Activated T-helper 17 cell treated with anti-CD3 and anti-CD28 coated beads, Interleukin-2, amount 50 U/mL, for 72 hours (primary cell): ENCODE measurements at places on chromosomes 3 and 15.

DNA sequence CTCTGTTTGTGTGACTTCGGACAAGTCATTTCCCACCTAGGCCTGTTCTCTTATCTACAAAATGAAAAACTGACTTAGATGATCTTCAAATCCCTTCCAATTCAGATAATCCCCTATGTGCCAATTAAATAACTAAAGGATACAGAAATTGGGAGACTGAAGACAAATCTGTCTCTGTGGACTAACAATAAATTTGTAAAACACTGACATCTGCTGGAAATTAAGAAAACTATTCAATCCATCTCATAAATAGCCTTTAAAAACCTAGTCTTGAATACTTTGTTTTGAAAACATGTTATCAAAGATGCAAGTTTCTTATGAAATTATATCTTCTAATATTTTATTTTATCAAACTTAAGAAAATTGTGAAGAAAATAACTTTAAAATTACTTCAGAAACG lies 38.3 kb downstream of the MTHFS start:
- no peak for ATAC-seq

DNA sequence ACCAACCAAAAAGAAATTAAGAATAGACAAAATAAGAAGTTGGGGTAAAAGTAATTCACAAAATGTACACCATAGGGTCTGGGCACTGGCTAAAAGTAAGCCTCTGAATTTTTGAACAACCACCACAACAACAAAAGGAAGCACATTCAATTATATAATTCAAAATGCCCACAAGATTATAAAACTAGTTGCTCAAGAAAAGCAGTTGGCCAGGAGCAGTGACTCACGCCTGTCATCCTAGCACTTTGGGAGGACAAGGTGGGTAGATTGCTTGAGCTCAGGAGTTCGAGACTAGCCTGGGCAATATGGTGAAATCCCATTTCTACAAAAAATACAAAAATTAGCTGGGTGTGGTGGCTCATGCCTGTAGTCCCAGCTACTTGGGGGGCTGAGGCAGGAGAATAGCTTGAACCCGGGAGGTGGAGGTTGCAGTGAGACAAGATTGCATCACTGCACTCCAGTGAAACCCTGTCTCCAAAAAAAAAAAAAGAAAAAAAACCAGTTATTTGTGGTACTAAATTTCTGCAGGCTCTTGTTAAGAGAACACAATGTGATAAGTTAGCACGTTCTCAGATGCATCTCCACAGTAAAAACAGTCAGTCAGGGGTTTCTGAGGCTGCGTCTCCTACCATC lies 6.6 kb upstream of the ATP11B start:
- no peak for ATAC-seq

DNA sequence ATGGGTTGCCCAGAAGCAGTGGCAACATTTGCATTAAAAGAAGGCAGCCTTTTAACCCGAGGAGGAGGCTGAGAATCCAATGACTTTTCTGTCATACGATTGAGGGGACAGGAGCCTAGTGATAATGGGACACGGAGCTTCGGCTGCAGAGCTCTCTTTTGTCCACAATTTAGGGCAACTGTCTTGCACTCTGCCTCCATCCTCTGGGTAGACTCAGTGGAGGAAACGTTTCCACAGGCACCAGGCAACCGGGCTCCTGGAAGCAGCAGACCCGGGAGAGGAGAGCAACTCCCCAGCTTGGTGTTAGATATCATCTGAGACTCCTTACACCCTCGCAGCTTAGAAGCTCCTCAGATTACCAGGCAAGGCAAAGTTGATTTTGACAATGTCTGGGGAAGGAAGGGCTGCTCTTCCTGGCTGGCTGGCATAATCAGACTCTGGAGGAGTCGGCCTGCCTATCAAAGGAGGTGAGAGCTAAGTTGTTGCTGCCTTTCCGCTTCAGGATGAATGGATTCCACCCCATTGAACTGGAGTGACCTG lies 43.5 kb upstream of the RNU6-1 start:
- ATAC-seq, result no peak

GRCh38 chr3:23174426-23175039 lies 28.6 kb upstream of the UBE2E2 start:
- ATAC-seq, result no peak

DNA sequence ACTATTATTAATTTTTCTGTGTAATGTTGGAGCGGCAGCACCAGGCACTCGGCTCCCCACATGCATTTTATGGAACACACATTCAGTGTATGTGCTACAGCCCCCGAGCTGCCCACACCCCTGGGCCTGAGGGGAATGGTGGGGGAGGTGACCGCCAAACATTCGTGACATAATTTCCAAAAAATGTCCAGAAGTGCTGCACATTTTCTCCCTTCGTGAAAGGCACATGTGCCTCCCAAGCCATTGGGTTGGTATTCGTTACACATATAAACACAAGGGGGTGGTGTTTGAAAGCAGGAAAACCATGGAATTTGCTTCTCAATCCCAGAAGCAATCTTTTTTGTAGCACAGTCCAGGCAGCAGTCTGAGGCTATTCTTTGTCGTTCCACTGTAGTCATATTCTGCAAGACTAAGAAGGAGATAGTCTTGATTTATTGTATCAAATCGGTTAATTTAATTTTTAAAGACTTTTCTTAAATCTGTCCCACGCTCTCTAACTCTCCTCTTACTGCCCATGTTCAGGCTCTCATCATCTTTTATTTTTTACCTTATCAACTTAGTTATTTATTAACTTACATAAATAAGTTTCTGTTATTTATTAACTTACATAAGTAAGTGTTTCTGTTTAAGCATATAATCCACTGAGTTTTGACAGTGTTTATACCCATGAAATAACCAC lies 39.2 kb upstream of the POLR2M start:
- no peak for ATAC-seq

GRCh38 chr3:168091941-168092340 lies 3.8 kb downstream of the GOLIM4 start:
- ATAC-seq, result no peak

DNA sequence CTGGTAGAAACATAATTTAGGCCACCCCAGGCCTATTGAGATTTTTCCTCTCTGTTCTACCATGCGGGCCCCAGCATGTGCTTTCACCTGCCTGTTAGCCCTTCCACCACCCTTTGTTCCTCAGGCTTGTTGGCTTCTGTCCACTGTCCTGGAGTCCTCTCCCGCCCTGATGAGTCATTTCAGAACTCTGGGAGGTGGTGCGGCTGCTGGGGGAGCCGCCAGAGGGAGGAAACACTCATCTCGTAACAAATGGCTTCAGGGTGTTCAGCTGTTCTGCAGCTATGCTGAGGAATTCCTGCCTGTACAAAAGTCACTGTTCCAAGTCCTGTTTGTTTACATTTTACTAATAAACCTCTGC lies 36.3 kb downstream of the LRTM1 start:
- ATAC-seq, result no peak

GRCh38 chr3:18194431-18194830 lies 230.7 kb downstream of the SATB1 start:
- ATAC-seq, result no peak

DNA sequence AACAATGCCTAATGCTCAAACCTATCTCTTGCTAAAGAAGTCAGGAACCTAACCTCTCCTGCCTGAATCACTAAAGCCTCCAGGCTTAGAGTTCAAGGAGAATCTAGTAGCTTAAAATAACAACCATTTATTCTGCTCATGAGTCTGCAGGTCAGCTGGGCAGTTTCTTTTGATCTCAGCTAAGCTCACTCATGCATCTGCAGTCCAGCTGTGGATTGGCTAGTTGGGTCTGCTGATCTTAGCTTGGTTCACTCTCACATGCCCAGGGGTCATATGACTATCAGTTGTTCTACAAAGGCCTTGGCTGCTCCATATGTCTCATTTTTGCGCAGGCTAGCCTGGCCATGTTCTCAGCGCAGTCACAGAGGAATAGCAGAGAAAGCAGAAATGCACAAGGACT lies 109.2 kb upstream of the STT3B start:
- ATAC-seq, result no peak

- no peak for ATAC-seq
Observed at GRCh38 chr3:111385971-111386495, 156.0 kb upstream of the CD96 start.

DNA sequence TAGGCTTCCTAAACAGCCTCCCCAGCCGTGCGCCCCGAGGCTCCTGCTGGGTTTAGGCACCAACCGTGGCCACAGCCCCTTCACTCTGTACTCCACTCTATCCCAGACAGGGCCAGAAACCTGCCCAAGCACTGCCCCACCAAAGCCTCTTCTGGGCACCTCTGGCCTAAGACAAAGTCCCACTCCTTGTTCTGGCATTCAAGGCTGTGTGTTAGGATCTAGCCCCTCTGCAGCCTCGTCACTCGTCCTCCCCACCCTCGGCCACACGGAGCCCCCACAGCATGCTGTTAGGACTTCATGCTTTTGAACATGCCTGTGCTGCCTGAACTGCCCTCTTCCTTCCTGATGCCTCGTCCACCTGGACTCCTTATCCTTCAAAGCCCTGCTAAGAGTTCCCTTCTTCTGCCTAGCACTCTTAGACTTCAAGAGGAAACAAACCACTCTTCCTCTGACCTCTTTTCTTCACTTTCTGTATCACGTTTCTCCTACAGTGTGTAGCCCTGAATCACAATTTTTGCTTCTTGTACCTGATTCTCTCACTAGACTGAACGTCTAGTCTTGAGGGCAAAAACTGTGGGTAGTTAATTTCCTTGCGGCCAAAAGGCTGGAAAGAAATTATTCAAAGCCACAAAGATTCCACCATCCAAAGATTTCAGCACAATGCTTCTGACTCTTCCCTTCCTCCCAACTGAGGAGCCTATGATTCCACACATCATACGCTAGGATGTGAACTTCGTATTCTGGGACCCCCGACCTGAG lies 28.6 kb downstream of the WNT7A start:
- ATAC-seq, result no peak

- ATAC-seq, result no peak
Observed at GRCh38 chr3:141368925-141369794, 856 bp downstream of the ZBTB38 start.

DNA sequence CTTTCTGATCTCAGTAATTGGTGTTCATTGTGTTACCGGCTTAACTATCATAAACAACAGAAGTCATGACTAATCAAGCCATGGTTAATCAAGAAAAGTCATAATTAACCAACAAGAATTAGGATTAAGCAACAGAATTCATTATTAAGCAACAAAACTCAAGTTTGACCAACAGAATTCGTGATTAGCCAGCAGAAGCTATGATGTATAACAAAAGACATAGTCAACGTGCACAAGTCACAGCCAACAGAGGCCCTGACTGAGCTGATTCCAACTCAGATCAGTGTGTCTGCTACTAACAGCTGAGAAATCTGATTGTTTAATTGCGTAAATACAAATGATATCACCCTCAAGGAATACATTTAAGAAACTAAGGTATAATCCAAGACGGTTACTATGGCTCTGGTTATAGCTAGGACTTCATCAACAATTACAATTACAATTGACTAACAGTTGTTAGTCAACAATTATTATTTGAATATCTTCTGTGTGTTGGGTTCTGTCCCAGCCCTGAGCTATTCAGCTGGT lies 67.7 kb downstream of the RARB start:
- no peak for ATAC-seq

DNA sequence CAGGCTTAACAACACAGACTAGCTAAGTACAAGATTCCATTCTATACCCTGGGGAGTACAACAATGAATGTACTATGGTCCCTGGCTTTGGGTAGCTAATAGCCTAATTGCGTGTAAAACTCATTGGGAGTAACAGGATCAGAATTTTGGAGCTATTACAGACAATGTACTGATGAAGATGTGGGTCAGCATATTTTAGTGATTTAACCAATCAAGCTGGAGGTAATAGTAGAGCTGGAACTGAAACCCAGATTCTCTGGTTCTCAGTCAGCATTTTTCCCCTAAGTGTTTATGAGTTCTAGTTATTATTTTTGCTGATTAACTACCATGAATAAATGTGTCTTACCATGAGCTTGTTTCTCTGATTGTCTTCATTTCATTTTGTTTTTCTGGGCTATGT lies 578.7 kb downstream of the NLGN1 start:
- no peak for ATAC-seq

DNA sequence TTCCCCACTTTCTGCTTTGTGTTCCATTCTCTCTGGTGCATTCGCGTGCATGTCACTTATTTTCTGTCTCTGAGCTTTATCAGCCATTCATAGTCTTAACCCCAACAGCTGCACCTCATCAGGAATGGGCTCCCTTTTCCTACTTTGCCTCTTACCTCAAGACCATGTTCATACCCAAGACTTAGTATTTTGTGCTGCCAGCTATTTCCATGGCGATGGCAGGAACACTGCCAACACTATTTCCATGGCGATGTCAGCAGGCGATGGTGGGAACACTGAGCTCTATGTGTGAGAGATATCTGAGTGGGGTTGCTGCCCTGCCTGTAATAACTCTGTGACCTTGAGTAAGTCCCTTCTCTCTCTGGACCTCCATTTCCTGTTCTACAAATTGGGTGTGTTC lies 5.5 kb downstream of the ZNF35 start:
- ATAC-seq, result no peak

GRCh38 chr15:84112025-84112424 lies 123.5 kb upstream of the GOLGA6L4 start:
- no peak for ATAC-seq

- peak; percentile 45 for ATAC-seq
Observed at GRCh38 chr3:123318374-123318773, 116.6 kb downstream of the SEC22A start.

DNA sequence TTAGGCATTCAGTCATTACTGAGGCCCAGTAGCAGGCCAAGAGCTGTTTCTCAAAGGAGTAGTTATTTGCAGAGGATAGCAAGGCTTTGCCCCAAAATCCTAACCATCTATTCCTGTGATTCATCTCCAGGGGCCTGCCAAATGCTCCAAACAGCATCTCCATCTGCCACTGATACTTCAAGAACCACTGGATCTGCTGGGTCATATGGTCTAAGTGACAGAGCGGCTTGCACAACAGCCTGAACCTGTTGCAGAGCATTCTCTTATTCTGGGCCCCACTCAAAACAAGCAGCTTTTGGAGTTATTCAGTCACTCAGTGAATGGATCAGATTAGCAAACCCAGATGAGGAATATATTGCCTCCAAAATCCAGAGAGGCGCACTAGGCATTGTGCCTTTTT lies 68.8 kb upstream of the ALDH1A3 start:
- ATAC-seq, result no peak

DNA sequence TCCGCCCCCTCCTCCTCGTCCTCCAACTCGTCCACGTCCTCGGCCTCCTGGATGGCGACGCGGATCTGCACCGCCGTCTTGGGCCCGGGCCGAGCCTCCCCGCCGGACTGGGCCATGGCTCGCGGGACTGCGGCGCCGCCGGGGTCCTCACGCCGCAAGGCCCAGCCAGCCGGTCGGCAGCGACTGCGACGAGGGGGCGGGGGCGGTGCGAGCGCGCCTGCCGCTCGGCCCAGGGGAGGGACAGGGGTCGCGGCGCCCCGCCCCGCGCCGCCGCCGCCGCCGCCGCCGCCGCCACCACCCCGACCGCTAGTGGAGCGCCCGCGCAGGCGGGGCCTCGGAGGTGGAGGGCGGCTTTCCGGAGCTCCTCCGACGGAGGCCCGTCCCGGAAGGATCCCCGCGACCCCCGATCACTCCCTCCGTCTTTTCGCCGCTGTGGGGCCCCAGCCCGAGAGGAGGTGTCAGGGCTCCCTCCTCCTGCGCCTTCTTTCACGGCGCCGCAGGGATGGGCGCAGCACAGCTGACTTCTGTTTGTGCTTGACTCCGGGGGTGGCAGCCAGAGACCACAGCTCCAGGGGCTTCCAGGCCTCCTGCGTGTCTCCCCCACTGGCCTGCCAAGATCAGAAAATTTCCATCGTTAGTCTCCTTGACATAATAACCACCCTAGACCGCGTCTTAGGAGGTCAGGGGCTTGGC lies at the start of gene LARP6:
Gene LARP6 (minus strand): TSS at position 185 of the 693 bp plus-strand sequence. CDS start 69 bp downstream, at position 116.
- peak; percentile 54 for ATAC-seq
